ENCODE measurements at places on chromosomes 3 and 15.

DNA sequence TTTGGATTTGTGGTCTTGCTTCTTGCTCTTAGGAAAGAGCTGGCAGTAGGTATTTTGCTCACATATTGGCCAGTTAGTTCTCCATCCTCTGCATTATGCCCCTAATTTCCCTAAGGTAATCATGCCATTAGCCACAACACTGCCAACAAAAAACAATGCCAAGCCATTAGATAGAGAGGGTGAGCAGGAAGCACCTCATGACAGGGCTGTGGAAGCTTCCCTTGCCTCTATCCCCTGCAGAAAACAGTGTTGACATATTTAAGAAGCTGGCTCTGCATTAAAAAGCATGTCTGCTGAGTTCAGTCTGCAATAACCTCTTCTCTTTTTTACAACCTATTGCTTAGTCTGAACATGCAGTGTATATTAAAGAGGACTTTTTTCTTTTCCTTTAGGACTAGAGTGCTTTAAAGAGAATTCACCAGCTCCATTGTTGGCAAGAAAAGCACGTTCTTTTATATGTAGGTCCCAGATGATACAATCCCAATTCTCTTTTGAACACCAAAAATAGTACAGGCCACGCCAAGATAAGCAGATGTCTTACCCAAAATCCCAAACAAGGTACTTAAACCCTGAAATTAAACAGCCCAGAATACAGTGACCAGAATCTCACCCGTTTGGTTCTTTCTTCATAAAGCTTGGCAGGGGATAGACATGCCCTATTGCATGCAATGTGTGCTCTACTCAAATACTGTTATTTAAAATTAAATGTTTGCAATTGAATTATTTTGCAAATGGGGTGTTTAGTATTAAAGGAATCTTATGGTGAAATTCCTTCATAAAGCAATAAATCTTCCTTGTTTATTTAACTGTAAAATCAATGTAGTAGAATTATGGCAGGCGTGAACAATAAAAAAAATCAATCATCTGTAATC lies 93.7 kb upstream of the UBE3A start:
- no peak for DNase-seq

GRCh38 chr15:85872125-85872524 lies 77.4 kb upstream of the KLHL25 start:
- no peak for DNase-seq

DNA sequence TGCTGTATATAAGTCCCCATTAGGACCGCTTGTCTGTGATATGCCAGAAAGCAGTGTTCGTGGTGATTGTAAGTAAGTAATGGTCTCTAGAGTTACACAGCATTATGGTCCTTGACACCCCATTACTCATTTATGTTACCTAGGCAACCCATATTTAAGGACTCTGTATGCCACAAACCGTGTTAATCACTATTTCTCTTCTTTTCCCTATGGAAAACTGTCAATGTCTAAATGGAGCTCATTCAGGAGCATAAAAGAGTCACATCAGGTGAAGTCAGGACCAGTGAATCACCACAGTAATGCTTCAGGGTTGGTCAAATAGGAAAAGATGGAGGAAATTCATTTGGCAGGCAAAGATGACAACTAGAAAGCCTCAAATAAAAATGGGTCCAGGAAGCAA lies 146.6 kb upstream of the PEX5L start:
- DNase-seq = no peak

GRCh38 chr3:142224482-142225072 lies 808 bp downstream of the GK5 start:
- DNase-seq = no peak

- no peak for DNase-seq
Measured at GRCh38 chr15:34682674-34683073, 72.1 kb downstream of the GJD2 start.

DNA sequence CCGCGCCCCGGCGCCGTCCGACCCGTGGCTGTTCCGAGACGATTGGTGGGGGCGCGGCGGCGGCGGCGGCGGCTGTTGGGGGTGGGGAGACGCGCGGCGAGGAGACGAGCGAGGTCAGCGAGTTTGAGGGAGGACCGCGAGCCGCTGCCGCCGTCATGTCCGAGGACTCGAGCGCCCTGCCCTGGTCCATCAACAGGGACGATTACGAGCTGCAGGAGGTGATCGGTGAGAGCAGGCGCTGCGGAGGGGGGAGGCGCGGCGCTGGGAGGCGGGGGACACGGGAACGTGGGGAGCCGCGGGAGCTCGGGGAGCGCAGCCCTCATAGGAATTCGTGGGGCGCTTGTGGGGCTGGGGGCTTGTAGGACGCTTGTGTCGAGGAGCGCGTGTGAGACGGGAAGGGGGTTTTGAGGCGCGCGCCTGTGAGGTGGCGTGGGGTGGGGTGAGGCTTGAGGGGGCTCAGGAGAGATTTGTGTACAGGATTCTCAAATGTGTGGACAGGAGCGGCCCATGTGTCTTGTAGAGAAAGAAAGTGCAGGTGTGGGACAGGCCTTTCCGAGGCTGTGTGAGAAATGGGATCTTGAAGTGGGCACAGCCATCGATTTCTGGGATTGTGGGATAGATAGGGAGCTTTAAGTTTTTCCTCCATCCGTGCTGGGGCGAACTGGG lies 518 bp downstream of the OXSR1 start:
- no peak for DNase-seq

- no peak for DNase-seq
Measured at GRCh38 chr3:107833722-107834416, 257.0 kb downstream of the CD47 start.

GRCh38 chr3:22156868-22157267 lies 405.9 kb upstream of the ZNF385D start:
- DNase-seq = no peak

DNA sequence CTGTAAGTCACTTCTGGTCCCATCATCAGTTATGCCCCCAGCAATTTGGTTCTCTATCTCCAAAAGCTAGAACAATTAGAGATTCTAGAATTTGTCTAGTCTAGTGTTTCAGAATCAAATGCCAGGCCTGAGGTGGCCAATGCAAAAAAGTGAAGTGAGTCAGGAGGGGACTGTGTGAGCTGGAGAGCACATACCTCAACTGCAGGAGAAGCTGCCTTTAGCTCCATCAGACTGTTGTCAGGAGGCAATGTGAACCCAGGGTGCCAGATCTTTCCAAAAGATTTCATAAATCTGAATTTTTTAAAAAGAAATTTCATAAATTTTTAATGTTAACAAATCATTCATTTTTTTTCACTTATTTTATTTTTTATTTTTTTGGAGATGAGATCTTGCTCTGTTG lies 80.7 kb upstream of the EOMES start:
- DNase-seq = no peak

GRCh38 chr3:162338514-162338913 lies 841.9 kb downstream of the OTOL1 start:
- DNase-seq = no peak

- peak; percentile 86 for DNase-seq
Measured at GRCh38 chr3:136075218-136075808, 109.8 kb downstream of the PPP2R3A start.

GRCh38 chr15:38528294-38528693 lies 36.3 kb downstream of the RASGRP1 start:
- no peak for DNase-seq

DNA sequence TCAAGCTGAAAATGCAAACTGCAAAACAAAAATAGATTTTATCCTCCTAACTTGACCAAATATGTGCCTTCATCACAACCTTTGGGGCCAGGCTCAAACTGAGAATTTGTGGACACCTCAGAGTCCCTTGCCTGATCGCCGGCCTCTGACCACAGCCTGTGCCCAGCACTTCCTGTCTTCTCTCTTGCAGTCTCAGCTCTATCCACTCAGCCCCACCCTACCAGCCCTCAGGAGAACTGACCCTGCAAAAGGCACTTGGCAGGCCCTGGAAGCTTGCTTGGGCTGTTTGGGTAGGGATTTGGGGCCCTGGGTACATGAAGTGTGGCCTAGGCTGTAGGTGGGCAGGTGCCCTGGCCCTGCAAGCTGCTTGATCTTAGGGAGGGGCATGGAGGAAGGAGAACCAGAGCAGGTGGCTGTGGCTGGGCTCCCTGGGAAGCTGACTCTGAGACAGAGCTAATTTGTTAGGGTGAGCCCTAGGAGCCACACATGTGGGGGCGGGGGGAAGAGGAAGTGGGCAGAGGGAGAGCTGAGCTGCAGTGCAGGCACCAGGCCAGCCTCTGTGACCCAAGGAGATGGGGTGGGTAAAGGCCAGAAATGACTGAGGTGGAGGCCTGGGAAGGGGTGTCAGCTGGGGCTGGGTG lies 8.6 kb downstream of the CLEC3B start:
- DNase-seq = no peak

DNA sequence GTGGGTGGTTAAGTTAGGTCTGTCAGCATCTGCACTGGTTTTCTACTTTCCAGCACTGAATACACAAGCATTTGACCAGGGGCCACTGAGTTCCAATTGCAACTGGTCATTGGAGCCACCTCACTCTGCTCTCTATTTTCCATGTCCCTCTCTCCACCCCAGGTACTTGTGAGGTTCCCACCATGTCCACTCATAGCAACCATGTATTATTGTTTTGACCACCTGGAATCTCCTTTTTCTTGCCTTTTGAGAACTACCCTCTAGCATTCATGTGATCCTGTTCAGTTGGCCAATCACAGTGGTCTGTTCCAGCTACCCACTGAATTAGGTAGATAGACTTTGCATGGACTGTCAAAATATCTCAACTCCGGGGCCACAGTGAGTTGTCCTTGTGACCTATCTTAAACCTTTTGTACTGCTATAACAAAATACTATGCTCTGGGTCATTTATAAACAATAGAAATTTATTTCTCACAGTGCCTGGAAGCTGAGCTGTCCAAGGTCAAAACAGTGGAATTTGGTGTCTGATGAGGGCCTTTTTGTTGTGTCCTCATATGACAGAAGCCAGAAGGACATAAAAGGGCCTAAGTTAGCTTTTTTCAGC lies 20.2 kb upstream of the TM4SF18 start:
- DNase-seq = no peak

DNA sequence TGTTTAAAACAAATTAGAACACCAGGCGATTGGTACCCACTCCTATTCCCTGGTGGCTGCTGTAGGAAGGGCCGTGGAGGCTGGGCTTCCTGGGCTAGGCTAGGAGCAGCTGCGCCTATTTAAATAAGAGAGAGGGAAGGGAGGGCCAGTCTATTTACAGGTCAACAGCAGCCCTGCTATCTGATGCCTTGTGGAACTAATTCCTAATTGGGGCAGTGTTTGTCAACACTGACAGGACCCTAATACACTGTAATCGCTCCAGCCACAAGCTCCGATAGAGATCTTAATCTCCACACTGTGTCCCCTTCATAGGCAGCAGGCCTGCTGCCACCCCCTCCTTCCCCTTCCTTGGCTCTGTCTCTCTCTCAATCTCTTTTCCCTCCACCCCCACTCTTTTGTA lies 116.9 kb upstream of the SOX14 start:
- no peak for DNase-seq

GRCh38 chr15:62684123-62684808 lies 358.3 kb upstream of the TPM1 start:
- peak; percentile 75 for DNase-seq

- peak; percentile 73 for DNase-seq
Measured at GRCh38 chr3:143121241-143122088, 1.9 kb downstream of the CHST2 start.

DNA sequence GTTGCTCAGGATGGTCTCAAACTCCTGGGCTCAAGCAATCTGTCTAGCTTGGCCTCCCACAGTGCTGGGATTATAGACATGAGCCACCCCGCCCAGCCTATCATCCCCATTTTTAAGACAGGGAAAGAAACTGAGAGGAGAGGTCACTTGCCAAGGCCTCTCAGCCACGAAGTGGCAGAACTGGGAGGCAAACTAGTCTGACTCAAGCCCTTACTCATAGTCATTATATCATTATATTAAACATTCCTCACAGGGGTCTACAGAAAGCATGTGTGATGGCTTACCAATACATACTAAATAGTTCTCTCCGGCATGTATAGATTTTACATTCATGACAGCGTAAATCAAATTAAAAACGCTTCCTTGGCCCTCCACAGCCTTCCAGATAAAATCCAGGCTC lies 62.0 kb upstream of the ZBTB38 start:
- no peak for DNase-seq

GRCh38 chr3:111368056-111368455 lies 173.9 kb upstream of the CD96 start:
- DNase-seq = no peak

DNA sequence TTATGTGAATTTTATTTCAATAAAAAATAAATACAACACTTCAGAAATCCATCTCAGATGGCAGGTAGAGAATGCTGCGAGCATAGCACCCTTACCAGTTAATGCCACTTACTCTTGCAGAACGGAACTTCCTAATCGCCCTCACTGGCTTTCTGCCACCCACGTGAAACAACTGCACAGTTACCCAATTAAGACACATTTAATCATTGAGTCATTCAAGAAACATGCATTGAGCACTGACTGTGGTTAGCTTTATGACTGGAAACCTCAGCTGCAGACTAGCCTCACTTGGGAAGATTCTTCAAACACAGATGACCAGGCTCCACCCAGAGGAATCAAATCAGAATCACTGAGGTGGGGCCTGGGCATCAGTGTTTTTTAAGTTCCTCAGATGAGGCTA lies 5.6 kb upstream of the MFGE8 start:
- DNase-seq = no peak

GRCh38 chr3:171809861-171810628 lies at the start of gene PLD1:
Gene PLD1 (minus strand): TSS chr3:171810483. CDS start chr3:171738051, 72,432 bp downstream.
- peak; percentile 88 for DNase-seq

GRCh38 chr15:89406940-89407607 lies 72.5 kb upstream of the POLG start:
- no peak for DNase-seq

GRCh38 chr3:20125897-20126296 lies 60.1 kb downstream of the SGO1 start:
- peak; percentile 42 for DNase-seq

- no peak for DNase-seq
Measured at GRCh38 chr3:20039466-20039764, 831 bp upstream of the KAT2B start.
